ENCODE measurements at places on chromosomes 11 and 22. TPM values are rescaled to one million over a fixed set of nuclear protein-coding genes. Genes with fewer than 3 reads are reported as not detected.

GRCh38 chr11:113554526-113554925 lies 79.3 kb upstream of the DRD2 start:
- peak overlapping the region; percentile 40 for H3K4me3 ChIP-seq
- peak overlapping the region; percentile 99 for H3K27ac ChIP-seq
- DNase-seq, result peak; percentile 89
- no peaks in the 10 kb centered on the region for H3K27me3 ChIP-seq
- peaks cover 62% of the 10 kb centered on the region for H3K4me1 ChIP-seq
- H3K36me3 ChIP-seq, result no peaks in the 10 kb centered on the region

- no peaks in the 10 kb centered on the region for H3K27me3 ChIP-seq
- H3K36me3 ChIP-seq, result peaks cover 63% of the 10 kb centered on the region
- no peak overlapping the region for H3K27ac ChIP-seq
- peaks cover 57% of the 10 kb centered on the region for H3K4me1 ChIP-seq
Measured at GRCh38 chr11:47485107-47485506, 36.2 kb upstream of the RAPSN start.

- no peaks in the 10 kb centered on the region for H3K36me3 ChIP-seq
- H3K27ac ChIP-seq, result no peak overlapping the region
- H3K4me1 ChIP-seq, result no peaks in the 10 kb centered on the region
- no peak overlapping the region for H3K4me3 ChIP-seq
- DNase-seq, result no peak
Measured at GRCh38 chr22:49137206-49137840, 690.4 kb downstream of the BRD1 start.

- H3K27me3 ChIP-seq, result no peaks in the 10 kb centered on the region
- no peak overlapping the region for H3K27ac ChIP-seq
- no peak overlapping the region for H3K4me3 ChIP-seq
- no peaks in the 10 kb centered on the region for H3K4me1 ChIP-seq
Measured at GRCh38 chr11:57977709-57978108, 46.0 kb upstream of the OR9Q1 start.

- H3K4me3 ChIP-seq, result peak overlapping the region; percentile 53
- no peak overlapping the region for H3K27ac ChIP-seq
- DNase-seq, result no peak
- peaks cover 46% of the 10 kb centered on the region for H3K4me1 ChIP-seq
Measured at GRCh38 chr22:35381424-35382009, 621 bp downstream of the HMOX1 start.

DNA sequence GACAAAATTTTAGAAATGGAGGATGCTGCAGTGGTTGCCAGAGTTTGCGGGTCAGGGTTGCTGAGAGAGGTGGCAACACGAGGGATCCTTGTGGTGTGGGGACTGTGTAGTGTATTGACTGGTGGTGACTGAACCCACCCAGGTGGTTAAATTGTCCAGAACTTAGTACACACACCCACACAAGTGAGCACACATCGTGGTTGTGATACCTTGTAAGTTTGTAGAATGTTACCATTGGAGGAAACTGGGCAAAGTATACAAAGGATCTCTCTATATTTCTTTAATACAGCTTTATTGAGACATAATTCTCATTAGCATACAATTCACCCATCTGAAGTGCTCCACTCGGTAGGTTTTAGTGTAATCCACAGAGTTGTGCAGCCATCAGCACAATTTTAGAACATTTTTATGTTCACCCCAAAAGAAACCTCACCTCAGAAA lies 56.1 kb downstream of the MED15 start:
- H3K27me3 ChIP-seq, result no peaks in the 10 kb centered on the region
- peaks cover 29% of the 10 kb centered on the region for H3K36me3 ChIP-seq
- H3K4me1 ChIP-seq, result no peaks in the 10 kb centered on the region
- no peak overlapping the region for H3K4me3 ChIP-seq

DNA sequence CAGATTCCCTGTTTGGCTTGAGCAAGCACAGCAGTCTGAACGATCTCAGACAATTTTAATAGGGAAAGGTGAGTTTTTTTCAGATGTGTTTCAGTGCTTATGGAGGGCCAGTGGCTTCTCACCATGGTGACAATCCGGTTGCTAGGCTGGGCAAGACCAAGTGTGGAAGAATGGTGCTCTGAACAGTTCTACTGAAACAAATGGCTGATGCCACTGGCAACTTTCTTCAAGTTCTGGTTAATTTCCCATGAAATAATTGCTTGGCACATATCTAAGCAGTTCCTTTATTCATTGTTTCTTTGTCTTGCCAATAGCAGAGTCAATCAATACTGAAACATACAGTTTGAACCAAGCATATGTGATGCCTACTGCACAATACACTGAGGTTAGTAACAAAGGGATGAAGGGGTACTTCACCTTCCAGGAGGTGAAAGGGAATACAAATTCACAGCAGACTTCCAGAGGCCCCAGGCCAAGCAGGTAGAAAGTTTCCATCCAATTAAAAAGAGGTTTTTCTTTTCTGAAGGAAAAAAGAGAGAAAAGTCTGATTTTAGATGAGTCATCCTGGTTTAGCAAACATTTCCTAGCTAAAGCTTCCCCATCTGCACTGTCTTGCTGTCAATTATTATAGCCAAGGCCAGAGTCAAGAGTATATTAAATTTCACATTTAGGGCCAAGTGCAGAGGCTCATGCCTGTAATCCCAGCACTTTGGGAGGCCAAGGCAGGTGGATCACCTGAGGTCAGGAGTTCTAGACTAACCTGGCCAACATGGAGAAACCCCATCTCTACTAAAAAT lies 21.2 kb upstream of the NDUFC2 start:
- H3K36me3 ChIP-seq, result peaks cover 31% of the 10 kb centered on the region
- H3K4me3 ChIP-seq, result no peak overlapping the region
- no peak overlapping the region for H3K27ac ChIP-seq
- DNase-seq, result no peak
- H3K27me3 ChIP-seq, result no peaks in the 10 kb centered on the region

The RFPL3 gene
- not detected for total RNA-seq

The CABP4 gene
- not detected for total RNA-seq

DNA sequence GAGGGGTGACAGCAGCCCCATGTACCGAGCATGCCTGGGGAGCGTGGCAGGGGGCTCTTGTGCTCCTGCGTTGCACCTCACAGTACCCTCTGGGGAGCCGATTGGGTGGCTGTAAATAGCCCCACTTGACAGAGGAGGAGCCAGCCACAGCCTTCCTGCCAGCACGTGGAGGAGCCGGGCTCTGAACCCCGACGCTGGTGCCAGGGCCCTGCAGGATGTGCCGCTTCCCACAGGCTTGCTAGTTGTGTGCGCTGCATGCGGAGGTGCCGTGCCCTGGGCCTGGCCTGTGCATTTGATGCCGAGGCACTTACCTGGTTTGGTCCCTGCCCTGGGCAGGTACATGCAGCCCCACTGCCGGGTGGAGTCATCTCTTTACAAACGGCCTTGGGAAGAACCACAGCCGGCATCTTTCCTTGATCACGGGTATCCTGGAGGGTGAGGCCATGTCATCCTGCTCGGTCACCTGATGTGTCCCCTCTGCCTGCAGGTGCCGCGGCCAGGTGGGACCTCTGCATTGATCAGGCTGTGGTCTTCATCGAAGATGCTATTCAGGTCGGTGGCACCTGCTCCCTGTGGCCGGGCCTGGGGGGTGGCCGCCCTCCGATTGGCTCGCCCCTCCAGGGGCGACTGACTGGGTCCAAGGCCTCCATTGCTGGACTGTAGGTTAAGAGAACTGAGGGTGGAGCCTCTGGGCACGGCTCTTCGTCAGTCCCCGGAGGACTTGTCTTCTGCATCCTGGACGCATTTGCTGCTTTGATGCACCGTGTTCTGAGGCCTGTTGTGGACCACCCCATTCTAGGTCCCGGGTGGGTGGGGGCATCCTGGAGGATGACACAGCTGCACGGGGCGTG lies 5.0 kb downstream of the TPCN2 start:
- H3K27ac ChIP-seq, result peak overlapping the region; percentile 96
- H3K4me1 ChIP-seq, result peaks cover 79% of the 10 kb centered on the region
- peak; percentile 92 for DNase-seq
- peaks cover 26% of the 10 kb centered on the region for H3K36me3 ChIP-seq

- no peak overlapping the region for H3K27ac ChIP-seq
- H3K36me3 ChIP-seq, result no peaks in the 10 kb centered on the region
- no peaks in the 10 kb centered on the region for H3K27me3 ChIP-seq
- H3K4me3 ChIP-seq, result no peak overlapping the region
- no peaks in the 10 kb centered on the region for H3K4me1 ChIP-seq
Measured at GRCh38 chr11:75188671-75189070, 37.8 kb downstream of the SLCO2B1 start.

- no peaks in the 10 kb centered on the region for H3K4me1 ChIP-seq
- no peaks in the 10 kb centered on the region for H3K27me3 ChIP-seq
- H3K27ac ChIP-seq, result no peak overlapping the region
- no peak for DNase-seq
Measured at GRCh38 chr11:114472661-114473060, 33.4 kb downstream of the REXO2 start.

DNA sequence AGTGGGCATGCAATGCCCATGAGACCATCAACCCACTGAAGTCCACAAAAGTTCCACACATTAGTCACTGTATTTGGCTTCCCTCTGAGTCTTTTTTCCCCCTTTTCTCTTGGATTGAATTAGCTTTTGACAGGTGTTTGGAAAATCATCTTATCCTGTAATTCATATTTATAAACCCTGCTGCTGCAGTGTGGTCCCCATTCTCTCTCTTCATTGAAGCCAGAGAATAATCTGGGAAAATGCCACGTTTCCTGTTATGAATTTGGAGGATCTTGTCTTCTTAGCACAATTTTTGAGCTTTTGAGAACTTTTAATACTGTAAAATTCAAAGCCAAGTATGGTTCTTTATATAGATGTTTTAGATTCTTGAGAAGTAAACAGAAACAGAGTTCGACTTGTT lies 84.8 kb downstream of the UVRAG start:
- no peaks in the 10 kb centered on the region for H3K36me3 ChIP-seq
- no peaks in the 10 kb centered on the region for H3K27me3 ChIP-seq
- H3K4me1 ChIP-seq, result peaks cover 76% of the 10 kb centered on the region
- no peak overlapping the region for H3K4me3 ChIP-seq
- peak overlapping the region; percentile 36 for H3K27ac ChIP-seq
- DNase-seq, result no peak

DNA sequence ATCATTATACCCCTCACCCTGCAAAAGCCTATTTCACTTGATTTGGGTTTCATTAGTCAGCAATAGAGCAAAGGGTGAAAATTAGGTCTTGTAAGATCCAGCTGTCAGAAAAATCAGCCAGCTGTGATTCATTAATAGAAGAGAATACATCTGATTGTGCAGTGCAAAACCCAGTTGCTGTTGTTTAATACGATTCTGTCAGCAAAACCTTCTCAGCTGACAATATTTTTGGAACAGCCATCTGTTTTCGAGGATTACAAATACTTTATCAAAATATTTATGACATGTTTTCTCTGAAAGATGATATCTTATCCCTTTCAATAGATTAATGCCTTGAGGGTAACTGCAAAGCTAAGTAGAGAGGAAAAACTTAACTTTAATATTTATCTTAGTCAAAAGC lies 1354.0 kb upstream of the RAG2 start:
- H3K4me3 ChIP-seq, result no peak overlapping the region
- no peak overlapping the region for H3K27ac ChIP-seq
- no peaks in the 10 kb centered on the region for H3K4me1 ChIP-seq
- H3K36me3 ChIP-seq, result no peaks in the 10 kb centered on the region
- DNase-seq, result no peak

- 0 out of 2 replicates have a peak, but pooled peaks cover 5% of the 10 kb centered on the region for H3K36me3 ChIP-seq
- peaks cover 54% of the 10 kb centered on the region for H3K4me1 ChIP-seq
- H3K27me3 ChIP-seq, result no peaks in the 10 kb centered on the region
- DNase-seq, result peak; percentile 83
- peak overlapping the region; percentile 65 for H3K27ac ChIP-seq
Measured at GRCh38 chr11:64234647-64235379, 429 bp downstream of the VEGFB start.

DNA sequence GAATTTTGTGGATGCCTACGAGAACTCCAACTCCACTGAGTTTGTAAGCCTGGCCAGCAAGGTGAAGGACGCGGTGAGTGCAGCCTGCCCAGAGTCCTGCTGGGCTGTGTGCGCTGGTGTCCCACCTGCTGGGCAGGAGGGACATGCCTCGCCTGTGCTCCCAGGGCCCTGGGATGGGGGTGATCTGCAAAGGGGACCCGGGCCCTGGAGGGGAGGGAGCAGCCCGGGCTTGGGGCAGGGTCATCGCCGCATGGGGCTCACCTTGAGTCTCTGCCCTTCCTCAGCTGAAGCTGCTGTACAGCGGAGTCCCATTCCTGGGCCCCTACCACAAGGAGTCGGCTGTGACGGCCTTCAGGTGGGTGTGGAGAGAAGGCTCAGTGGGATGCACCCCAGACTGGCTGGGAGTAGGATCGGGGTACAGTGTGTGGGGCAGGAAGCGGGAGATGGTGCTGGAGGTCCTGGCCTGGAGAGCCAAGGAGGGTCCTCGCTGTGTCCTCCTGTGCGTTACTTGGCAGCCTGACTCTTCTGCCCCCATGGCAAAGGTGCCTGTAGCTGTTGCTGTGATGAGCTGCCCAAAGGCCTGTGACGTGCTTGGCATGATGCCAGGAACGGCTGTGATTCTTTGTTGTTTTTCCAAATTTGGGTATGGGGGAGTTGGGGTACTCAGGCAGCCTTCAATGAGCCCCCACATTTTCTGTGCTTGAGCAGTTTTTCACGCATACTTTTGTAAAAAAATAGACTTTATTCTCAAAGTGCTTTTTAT lies 29.2 kb downstream of the ST14 start:
- no peaks in the 10 kb centered on the region for H3K27me3 ChIP-seq
- no peaks in the 10 kb centered on the region for H3K36me3 ChIP-seq
- DNase-seq, result no peak
- H3K4me1 ChIP-seq, result no peaks in the 10 kb centered on the region

DNA sequence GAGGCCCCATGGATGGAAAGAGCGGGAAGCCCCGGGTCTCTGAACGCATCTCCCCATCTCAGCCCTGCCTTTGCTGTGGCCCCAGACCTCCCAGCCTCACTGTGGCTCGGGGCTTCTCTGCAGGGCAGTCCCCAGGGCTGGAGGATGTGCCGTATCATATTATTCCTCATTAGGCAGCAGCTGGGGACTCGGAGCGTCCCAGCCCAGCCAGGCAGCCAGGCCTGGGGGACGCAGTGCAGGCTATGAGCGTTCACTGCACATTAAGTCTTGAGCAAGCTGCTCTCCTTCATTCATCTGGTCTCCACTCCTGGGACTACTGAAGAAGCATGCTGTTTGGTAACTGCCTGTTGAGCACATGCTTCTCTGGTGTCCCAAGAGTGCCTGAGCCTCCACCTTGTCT lies 226.8 kb upstream of the TBCEL start:
- no peaks in the 10 kb centered on the region for H3K27me3 ChIP-seq
- H3K27ac ChIP-seq, result no peak overlapping the region
- DNase-seq, result no peak

The PHLDA2 gene
- total RNA-seq, result not detected

The AGBL2 gene
- 14.3 TPM for total RNA-seq

- DNase-seq, result peak; percentile 83
- H3K27me3 ChIP-seq, result no peaks in the 10 kb centered on the region
- H3K36me3 ChIP-seq, result peaks cover 14% of the 10 kb centered on the region
- 0 out of 2 replicates have a peak overlapping the region, but pooled peaks have one; percentile 2 for H3K4me3 ChIP-seq
- H3K4me1 ChIP-seq, result peaks cover 28% of the 10 kb centered on the region
- H3K27ac ChIP-seq, result peak overlapping the region; percentile 40
Measured at GRCh38 chr11:108780119-108780518, 115.2 kb downstream of the DDX10 start.

- no peak for DNase-seq
- no peak overlapping the region for H3K4me3 ChIP-seq
- H3K4me1 ChIP-seq, result peaks cover 28% of the 10 kb centered on the region
- no peaks in the 10 kb centered on the region for H3K27me3 ChIP-seq
Measured at GRCh38 chr11:111674941-111675340, 72.7 kb downstream of the SIK2 start.

The SLC16A8 gene
- not detected for total RNA-seq

Measured in Karpas-422 (cell line).